ENCODE measurements at places on chromosomes 2 and 18. TPM values are rescaled to one million over a fixed set of nuclear protein-coding genes. Genes with fewer than 3 reads are reported as not detected.

GRCh38 chr2:12755384-12755783, 38.6 kb downstream of the TRIB2 start:
- DNase-seq, result no peak

DNA sequence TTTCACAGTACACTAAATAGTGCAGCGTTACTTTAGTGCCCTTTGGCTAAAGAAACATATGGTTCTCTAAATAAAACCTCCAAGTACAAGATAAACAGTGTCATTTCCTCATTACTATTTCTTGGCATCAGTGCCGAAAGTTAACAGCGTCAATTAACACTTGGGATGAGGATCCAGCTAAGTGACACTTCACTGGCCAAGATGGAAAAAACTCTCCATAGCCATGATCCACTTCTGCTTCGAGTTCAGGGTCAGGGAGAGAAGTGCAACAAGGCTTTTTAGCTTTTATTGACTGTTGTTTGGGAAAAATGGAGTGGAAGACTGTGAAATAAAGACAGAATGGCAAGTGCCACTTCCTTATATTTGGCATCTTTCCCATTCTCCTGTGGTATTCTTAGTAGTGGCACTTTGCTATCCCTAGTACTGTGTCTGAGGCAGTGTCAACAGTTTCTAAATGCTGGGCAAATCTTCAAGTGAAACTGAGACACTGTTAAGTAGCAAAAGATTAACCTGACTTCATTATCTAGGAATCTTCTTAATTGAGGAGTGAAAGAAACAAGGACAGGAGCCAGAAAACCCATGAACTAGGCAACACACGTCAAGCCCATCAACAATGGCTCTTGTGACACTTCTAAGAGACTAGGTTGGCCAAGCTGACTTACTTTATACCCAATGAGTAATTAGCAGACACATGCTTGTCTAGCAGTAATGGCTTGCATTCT, 222.5 kb upstream of the SESTD1 start:
- DNase-seq, result no peak

- DNase-seq, result no peak
These were observed 13.8 kb downstream of the MLPH start for GRCh38 chr2:237500681-237501424.

DNA sequence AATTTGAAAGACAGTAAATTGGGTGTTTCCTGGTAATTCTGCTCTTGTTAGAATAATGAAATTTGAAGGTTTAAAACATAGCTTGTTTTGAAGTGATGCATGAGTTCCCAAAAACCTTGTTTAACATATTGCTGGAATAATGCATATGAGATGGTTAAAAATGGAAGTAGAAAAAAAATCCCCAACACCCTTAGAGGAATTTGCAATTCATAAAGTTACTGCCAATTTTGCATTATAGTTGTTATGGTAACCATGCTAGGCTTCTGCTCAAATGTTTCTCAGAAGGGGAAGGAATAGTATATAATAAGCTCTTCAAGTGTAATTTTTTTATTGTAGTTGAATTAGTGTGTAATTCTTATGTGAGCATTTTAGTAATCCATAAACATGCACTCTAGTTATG, 49.1 kb downstream of the FASTKD2 start:
- DNase-seq, result no peak

DNA sequence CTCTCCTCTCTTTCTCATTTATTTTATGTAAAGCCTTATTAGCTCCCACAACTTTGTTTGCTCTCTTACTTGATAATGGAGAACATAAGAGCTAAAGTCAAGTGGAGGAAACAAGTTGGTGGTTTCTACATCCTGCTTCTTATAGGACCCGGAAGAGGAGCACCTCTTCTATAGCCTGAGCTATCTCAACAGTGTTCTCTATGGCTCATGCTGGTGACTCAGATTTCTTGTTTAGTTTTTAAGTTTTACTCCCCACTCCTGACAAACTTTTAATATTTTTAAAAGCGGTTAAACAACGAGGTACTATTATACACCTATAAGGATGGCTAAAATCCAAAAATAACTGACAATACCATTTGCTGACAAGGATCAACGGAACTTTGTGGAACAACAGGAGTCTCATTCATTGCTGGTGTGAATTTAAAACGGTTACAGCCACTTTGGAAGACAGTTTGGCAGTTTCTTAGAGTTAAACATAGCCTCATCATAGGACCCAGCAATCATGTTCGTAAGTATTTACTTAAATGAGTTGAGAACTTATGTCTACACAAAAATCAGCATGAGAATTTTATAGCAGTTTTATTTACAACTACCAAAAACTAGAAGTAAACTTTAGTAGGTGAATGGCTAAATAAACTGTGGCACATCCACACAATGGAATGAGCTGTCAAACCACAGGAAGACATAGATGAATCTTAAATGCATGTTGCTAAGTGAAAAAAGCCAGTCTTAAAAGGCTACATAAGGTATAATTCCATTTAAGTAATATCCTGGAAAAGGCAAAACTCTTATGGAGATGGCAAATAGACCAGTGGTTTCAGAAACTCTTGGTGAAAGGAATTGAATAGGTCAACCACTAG, 12.7 kb upstream of the CDC42EP3 start:
- DNase-seq, result no peak

- DNase-seq, result no peak
These were observed 6.0 kb downstream of the EN1 start for GRCh38 chr2:118841450-118841827.

GRCh38 chr18:12408247-12408869, 629 bp downstream of the PRELID3A start:
- no peak for DNase-seq

DNA sequence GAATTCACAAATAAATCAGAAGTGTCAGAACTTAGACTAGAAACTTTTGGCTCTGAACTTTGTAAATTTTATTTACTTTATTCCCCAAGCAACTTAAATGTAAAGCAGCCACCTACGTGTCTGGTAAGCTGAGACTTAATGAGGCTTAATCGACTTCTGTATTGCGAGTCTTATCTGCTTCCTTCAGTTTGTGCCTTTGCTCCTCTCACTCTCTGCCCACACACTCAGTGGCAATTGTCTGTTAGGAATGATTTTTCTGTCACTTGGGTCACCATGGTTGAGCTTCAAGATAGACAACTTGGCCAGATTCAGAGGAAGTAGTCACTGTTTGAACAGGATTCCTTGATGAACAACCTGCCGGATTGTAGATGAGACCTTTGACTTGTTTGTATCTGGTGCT, 691.4 kb upstream of the FSHR start:
- no peak for DNase-seq

Gene DUSP2
- polyA plus RNA-seq, result 2.0 TPM

Gene UBR3
- 39.5 TPM for polyA plus RNA-seq

Gene FHOD3
- polyA plus RNA-seq, result 45.6 TPM

Gene DDX18
- polyA plus RNA-seq, result 91.0 TPM

Gene CREB1
- polyA plus RNA-seq, result 73.6 TPM

Gene ANKRD39
- 9.0 TPM for polyA plus RNA-seq

Data from right renal cortex interstitium (tissue), 3 donors.